ENCODE measurements at places on chromosomes 6 and 20. TPM values are rescaled to one million over a fixed set of nuclear protein-coding genes. Genes with fewer than 3 reads are reported as not detected.

Gene PERP
- polyA plus RNA-seq: 3.5 TPM

Gene MANEA
- 15.4 TPM for polyA plus RNA-seq

Gene ULBP2
- polyA plus RNA-seq: 0.24 TPM

Gene CGA
- polyA plus RNA-seq: 1.0 TPM

Gene ZNF334
- polyA plus RNA-seq: 8.9 TPM

Gene LY6G5C
- polyA plus RNA-seq: 3.4 TPM

GRCh38 chr6:37994223-37994622, 174.7 kb downstream of the ZFAND3 start:
- peak; percentile 15 for DNase-seq

DNA sequence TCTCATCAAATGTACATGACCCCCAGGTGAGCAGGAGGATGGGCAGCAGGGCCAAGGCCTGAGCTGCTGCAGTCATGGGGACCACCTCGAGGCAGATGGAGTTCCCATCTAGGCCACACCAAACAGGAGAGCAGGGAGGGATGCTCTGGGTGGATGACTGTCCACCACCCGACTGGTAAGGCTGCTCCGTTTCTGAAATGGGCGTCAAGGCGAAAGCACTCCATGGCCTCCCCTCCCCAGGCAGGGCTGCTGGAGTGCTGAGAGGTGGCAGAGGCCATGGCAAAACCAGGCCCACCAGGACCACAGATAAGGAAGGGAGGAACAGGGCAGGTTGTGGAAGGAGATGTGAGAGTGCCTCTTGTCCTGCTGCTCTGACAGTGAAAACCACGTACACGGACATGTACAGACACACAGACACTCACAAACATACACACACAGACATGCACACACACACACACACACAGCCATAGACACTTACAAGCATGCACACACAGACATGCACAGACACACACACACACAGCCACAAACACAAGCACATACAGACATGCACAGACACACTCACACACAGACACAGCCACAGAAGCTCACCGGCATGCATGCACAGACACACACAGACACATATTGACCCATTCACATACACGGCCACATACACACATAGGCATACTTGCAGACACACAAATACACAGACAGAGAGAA, 93.2 kb downstream of the PSMG4 start:
- DNase-seq: no peak

DNA sequence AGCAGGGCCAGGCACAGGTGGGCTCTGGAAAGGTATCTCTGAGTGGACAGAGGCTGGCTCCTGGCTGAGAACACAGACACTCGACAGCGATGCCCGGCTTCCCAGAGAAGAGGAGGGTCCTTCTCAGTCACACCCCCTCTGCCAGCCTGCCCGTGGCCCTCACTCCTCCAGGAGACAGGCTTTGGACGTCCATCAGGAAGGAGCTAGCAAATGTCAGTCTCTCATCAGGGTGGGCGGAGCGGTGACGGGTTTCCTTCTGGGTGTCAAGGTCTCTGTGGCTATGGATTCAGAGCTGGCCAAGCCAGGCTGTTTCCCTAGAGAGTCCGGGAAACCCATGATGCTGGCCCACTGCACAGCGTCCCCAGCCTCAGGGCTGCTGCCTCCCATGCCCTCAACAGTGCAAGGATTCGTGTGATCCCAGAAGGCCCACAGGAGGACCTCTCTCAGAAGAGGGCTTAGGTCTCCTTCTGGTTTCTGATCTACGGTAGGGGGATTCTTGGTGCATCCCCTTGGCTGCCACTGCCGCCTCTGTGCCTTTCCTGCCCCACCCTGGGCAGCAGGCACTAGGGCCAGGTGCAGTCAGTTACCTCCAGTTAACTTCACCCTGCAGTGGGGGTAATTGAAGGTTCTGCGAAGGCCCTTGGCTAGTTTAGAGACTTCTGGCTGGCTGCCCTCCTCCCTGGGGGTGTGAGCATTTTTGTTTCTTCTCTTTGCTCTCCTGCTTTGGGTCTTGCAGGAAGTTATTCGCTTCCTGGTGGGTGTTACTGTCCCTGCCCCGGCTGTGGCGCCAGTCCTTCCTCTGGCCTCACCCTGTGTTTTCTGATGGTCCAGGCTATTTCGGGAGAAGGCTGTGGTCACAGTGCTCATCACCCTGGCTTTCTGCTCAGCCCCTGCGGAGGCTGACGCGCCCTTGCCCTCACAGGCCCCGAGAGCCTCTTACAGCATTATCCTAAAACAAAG, 80.2 kb downstream of the CDH4 start:
- DNase-seq: no peak

DNA sequence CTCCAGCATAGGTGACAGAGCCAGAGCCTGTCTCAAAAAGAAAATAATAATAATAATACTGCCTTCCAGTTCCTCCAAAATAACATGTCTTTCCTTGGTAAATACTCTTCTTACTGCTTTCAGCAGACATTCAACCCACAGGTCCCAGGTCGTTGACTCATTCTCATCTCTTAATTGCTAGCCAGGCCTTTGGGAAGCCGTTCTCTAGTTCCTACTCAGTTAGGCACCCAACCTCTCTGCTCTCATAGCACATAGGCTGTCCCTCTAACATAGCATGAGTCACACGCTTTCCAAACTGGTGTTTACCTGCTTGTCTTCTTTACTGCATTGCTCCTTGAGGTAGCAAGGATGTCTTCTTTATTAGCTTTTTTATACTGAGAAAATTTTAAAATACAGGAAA, 98.8 kb downstream of the LAMA2 start:
- no peak for DNase-seq

DNA sequence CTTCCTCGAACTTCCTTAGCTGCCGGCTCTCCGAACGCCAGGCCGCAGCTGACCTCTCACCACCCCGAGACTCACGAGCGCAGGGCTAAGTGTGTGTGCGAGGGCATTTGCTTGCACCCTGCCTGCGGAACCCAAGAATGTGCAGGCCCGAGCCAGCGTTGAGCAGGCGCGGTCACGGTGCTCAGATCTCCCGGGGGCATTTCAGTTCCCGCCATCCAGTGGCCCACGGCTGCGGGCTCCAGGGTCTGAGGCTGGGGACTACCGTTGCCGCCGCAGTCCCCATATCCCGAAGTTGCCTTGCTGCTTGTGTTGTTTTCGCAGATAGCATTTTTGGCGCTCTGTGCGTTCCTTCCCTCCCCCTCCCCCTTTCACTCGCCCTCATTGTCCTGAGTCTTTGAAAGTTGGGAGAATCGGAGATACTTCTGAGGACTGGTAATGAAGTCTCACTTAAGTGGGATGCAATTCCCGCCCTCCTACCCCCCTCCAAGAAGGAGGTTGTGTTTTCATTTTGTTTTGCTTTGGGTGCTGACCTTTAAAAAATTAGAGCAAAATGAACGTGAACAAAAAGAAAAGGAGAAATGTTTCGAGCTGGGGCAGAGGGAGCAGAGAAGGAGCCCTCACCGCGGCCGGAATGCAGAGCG, 1.7 kb downstream of the NR2E1 start:
- DNase-seq: no peak

- DNase-seq: peak; percentile 45
Measured at GRCh38 chr6:18264923-18265377, 620 bp upstream of the DEK start.

GRCh38 chr20:8527998-8528723, 396.1 kb downstream of the PLCB1 start:
- peak; percentile 47 for DNase-seq

- DNase-seq: no peak
Measured at GRCh38 chr6:85544776-85545175, 48.9 kb downstream of the SNX14 start.

All from muscle of leg (tissue), 16 donors.